H1 (cell line): ENCODE measurements at places on chromosomes 7 and 10. TPM values are rescaled to one million over a fixed set of nuclear protein-coding genes. Genes with fewer than 3 reads are reported as not detected.

Gene ZEB1
- polyA plus RNA-seq = 0.03 and 0.08 TPM in 2 replicates

Gene MSMB
- not detected in 2 replicates for polyA plus RNA-seq

Gene ZNF398
- 52.7 and 58.9 TPM in 2 replicates for polyA plus RNA-seq

Gene COL28A1
- 0.24 and 0.38 TPM in 2 replicates for polyA plus RNA-seq

Gene NPY
- 1.2 and 1.7 TPM in 2 replicates for polyA plus RNA-seq

Gene OGDHL
- 16.1 and 23.2 TPM in 2 replicates for polyA plus RNA-seq

Gene NUTM2D
- polyA plus RNA-seq = 0.76 and 1.2 TPM in 2 replicates

Gene PANK1
- polyA plus RNA-seq = 11.3 and 18.5 TPM in 2 replicates

Gene HOXA11
- polyA plus RNA-seq = not detected in 2 replicates

Gene ITPRID1
- 0.03 and 0.09 TPM in 2 replicates for polyA plus RNA-seq

Gene ZNF789
- 9.4 and 12.5 TPM in 2 replicates for polyA plus RNA-seq

Gene IKZF1
- polyA plus RNA-seq = 1.3 and 1.5 TPM in 2 replicates

DNA sequence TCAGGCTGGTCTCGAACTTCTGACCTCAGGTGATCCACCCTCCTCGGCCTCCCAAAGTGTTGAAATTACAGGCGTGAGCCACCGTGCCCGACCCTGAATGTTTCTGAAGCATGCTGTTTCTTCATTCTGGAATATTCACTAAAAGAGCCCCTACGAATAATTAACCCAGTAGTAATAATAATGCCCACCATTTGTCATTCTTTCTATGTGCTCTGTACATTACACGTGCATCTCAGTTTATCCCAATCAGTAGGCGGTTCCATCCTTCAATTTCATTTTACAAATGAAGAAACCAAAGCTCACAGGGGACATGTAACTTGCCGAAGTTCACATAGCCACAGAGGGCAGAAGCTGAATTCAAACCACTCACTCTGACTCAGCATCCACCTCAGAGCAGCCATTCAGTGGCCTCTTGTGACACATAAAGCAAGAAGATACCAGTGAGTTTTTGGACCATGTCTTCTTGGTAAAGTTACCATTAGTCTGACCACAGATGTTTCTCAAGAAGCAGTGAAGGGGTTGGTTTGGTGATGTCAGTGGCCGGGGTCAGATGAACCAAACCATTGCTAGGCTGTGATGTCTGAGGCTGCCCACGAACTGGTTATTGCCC, 71.9 kb upstream of the DUSP5 start:
- DNase-seq = no peak

- DNase-seq = no peak
Observed at GRCh38 chr7:29304756-29305155, 110.2 kb downstream of the CHN2 start.

- no peak for DNase-seq
Observed at GRCh38 chr10:93718937-93719725, 16.7 kb upstream of the FRA10AC1 start.

- no peak for DNase-seq
Observed at GRCh38 chr10:49628599-49628998, 14.8 kb downstream of the CHAT start.

DNA sequence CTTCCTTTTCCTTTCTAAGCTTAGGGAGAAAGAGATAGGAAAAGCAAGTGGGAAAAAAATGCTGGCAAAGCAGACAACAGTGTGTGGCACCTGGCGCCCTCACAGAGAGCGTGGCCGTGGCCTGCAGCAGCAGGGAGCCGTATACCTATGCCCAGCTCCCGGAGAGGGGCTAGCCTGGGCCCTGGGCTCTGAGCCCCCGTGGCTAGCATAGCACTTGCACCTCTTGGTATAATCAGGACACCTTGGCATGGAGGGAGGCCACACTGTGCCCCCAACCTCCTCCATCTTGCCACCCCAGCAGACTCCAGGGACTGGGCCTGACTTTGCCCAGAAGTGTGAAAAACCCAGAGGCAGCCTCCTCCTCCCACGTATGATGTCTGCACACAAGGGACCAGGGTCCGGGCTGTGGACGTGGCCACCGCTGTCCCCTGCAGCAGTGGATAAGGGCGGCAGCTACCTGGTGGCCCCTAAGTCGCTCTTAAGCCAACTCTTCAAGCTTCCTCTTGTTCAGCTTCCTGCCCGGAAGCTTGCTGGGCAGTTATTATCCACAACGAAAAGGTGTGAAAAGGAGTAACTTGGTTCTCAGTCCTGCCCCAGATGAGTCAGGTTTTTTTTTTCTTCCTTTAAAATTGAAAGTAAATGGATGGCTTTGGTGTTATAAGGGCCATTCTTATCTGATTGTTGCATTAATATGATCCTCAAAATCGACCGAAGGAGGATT, 249.1 kb upstream of the PITRM1 start:
- no peak for DNase-seq

DNA sequence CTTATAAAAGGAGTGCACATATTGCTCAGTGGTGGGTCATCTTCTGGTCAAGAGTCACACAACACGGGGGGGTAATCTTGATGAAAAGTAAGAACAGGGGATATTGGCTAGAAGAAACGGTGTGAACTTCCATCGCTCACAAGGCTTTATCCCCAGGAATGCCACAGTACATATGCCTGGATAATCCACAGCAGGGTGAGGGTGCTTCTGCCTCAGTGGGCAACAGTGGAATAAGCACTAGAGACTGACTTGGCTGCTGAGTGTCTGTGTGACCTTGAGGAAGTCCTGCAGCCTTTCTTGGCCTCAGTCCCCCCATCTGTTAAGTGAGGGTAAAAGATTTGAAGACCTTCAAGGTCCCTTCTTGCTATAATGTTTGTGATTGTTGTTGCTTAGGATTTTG, 44.9 kb upstream of the SHH start:
- no peak for DNase-seq

DNA sequence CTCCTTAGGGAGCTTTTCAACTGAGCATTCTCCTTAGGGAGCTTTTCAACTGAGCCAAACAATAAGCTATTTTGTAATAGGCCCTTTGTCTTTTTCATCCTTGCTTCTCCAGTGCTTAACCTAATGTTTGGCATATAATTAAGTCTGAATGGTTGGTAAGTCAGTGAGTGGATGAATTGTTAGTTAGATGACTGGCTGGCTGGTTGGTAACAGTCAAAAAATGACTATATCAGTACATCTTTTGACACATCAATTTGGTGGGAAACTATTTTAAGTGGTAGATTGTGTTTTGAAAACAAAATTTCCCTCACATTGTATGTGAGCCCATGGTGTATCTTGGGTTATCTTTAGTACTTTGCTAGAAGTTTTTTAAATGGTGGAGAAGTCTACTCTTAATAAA, 16.4 kb downstream of the ING3 start:
- DNase-seq = no peak

- DNase-seq = no peak
Observed at GRCh38 chr10:1384026-1384425, 327.8 kb downstream of the WDR37 start.

DNA sequence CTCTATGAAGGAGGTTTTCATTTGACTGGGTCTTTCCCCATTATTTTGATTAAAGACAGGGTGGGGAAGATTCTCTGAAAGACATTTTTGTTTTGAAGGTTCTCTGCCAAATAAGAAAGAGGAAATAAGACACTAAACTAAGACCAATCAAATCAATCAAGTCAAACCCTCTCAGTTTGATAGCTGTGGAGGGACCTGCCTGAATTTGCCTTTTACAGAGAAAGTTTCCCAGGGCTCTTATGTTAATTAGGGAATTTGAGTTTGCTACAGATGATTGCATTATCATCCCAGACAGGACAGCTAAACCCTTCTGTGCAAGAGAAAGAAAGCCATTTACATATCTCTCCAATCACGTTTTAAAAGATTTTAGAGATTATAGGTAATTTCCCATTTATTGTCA, 80.0 kb downstream of the CSTF2T start:
- no peak for DNase-seq

GRCh38 chr7:99419323-99420021, 10.7 kb downstream of the BUD31 start:
- no peak for DNase-seq

GRCh38 chr7:18224138-18224537, 196.5 kb upstream of the PRPS1L1 start:
- no peak for DNase-seq

- DNase-seq = no peak
Observed at GRCh38 chr10:29063806-29064644, 224.8 kb upstream of the LYZL1 start.

DNA sequence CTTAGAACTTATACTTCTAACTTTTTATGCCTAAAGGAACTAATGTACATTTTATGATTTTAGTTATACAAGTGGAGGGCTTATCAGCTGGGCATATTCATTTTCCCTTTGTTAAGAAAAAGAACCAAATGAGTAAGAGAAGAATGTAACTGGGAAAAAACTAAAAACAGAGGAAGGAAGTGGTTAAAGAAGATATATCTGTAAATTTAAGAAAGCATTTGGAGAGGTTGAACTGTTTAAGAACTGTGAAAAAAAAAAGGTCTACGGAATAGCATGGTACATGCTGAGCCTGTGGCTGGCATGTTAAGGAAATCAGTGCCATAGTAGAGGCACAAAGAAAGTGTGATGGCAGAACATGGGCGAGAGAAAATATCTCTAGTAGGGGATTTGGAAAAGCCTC, 6.2 kb downstream of the MDFIC start:
- DNase-seq = no peak

- DNase-seq = no peak
Observed at GRCh38 chr7:127822822-127823508, 171.0 kb downstream of the SND1 start.

GRCh38 chr10:11339660-11340059, 271.8 kb downstream of the USP6NL start:
- DNase-seq = no peak

DNA sequence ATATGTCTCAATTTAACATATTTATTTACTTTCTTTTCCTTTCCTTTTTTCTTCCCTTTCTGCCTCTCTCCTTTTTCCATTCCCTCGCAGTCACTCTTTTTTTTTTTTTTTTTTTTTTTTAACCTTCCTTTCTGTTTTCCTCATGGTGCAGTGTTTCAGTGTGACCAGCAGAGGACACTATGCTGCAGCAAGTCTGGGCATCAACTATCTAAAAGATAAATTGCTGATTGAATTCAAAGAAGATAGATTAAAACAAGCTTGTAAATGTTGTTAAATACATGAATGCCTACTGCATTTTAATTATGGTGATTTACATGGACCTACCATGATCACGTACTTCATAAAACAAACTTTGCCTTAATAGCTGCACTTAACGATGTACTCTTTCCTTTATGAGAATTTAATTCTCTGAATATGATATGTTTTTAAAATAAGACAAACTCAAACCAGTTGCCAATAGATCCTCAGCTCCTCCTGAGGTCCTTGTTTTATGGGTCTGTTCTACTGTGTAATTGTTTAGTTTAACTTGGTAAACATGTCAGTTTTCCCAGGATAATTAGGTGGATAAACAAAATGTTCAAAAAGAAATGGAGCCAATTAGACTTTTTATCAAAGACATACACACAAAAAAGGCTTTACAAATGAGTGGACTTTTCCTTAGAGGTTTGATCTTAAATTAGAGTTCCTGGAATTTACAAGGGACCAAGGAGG, 101.0 kb upstream of the AGR3 start:
- DNase-seq = no peak

DNA sequence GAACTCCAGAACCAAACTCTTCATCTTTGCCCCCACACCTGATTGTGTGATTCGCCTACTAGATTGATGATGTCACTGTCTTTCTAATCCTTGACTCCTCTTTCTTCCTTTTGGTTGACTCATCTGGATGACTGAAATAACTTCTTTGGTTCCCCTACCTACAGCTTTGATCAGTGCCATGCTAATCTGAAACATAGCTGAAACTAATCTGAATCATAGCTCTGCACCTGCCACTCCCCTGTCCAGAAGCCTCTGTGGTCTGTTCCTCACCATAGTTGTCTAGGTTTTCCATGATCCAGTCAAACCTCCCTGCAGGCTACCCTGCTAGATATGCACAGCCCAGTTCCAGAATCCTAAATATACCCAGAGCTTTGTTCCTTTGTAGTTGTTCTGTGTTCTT, 51.9 kb downstream of the ZNF365 start:
- no peak for DNase-seq

- DNase-seq = no peak
Observed at GRCh38 chr10:34845070-34845469, 30.0 kb upstream of the PARD3 start.

GRCh38 chr7:7789551-7789988, 71.2 kb upstream of the RPA3 start:
- DNase-seq = no peak
